ENCODE measurements at places on chromosomes 3 and 15.

GRCh38 chr3:145623349-145623748 lies 537.6 kb downstream of the PLOD2 start:
- DNase-seq, result no peak

- no peak for DNase-seq
Observed at GRCh38 chr3:21409401-21409800, 341.6 kb downstream of the ZNF385D start.

- DNase-seq, result no peak
Observed at GRCh38 chr3:76954412-76954811, 85.5 kb upstream of the ROBO2 start.

- no peak for DNase-seq
Observed at GRCh38 chr3:105653868-105654267, 214.9 kb downstream of the CBLB start.

- peak; percentile 43 for DNase-seq
Observed at GRCh38 chr3:179321668-179322285, 1.1 kb upstream of the ZNF639 start.

DNA sequence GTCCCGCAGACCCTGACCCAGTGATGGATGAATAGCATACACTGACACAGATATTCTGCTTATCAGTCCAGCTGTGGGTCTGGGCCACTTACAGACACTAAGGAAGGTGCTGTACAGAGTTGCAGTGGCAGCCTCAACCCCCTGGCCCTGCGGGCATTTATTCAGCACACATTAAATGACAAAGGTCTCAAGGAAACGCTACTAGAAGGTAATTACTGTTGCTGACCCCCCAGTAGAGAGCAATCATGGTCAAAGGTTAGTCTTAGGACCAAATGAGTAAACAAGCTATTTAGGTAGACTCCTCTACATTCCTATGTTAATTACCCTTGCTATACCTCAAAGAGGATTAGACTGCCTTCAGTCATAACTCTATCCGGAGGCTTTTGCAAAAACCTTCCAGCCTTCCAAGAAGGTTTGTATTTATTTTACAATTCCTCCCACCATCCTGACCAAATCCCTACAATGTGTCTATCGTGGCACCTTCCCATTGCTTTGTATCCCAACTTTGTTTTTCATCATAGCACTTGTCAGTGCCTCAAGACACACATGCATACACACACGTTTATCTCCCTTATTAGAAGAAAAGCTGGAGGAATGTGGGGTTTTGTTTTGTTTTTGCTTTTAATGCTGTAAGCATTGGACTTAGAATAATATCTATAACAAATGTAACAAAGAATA lies 227.9 kb downstream of the PYDC2 start:
- no peak for DNase-seq

GRCh38 chr3:53821631-53822121 lies 24.5 kb downstream of the CHDH start:
- DNase-seq, result no peak

GRCh38 chr3:167780214-167780883 lies 44.8 kb downstream of the SERPINI1 start:
- DNase-seq, result no peak

DNA sequence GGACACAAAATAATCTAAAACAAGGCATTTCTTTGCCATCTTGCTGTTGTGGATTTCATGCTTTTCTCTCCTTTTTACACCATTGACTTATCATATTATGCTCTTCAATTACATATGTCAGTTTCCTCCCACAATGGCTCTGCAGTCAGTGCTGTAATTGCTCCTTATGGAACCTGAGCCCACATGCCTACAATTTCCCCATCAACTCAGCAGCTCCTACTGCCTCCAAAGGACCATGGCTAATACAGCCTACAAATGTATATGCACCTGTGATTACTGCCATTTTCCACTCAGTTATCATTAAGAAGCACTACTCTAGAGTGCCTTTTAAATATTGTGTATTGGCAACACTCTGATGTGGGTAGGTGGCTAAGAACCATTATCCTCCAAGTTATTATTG lies 30.8 kb downstream of the RTP4 start:
- DNase-seq, result no peak

GRCh38 chr15:57751177-57751800 lies 44.8 kb downstream of the POLR2M start:
- DNase-seq, result no peak

DNA sequence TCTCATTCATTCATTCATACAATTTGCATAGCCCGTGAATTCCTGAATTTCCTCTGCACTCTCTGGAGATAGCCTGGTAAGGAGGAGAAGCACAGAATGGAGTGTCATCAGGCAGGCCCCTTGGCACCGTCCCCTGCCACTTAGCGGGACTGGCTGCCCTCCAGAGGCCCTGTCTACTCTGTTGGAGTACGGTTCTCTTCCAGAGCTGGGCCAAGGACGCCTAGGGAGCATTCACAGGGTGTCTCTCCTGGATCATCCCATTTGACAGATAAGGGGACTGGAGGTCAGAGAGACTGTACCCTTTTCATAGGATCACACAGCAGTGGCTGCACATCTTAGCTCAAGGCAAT lies 48.0 kb downstream of the PTH1R start:
- DNase-seq, result no peak

DNA sequence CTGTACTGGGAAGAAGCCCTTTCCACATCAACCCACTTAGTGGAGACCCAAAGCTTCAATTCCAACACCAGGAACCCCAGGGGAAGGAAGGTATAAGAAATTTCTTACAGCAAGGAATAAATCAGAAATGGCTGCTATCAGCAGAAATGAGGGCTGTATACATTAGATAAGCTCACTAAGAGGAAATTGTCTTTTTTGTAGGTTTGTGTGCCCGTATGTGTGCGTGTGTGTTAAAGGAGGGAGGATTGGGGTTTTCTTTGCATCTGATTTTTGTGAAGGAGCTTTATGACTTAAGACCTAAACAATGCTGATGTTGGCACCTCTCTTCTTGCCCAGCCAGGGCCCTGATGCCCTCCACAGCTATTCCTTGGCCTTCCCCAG lies 18.6 kb downstream of the ARRDC4 start:
- no peak for DNase-seq

- no peak for DNase-seq
Observed at GRCh38 chr3:188760408-188760807, 411.4 kb upstream of the TPRG1 start.

DNA sequence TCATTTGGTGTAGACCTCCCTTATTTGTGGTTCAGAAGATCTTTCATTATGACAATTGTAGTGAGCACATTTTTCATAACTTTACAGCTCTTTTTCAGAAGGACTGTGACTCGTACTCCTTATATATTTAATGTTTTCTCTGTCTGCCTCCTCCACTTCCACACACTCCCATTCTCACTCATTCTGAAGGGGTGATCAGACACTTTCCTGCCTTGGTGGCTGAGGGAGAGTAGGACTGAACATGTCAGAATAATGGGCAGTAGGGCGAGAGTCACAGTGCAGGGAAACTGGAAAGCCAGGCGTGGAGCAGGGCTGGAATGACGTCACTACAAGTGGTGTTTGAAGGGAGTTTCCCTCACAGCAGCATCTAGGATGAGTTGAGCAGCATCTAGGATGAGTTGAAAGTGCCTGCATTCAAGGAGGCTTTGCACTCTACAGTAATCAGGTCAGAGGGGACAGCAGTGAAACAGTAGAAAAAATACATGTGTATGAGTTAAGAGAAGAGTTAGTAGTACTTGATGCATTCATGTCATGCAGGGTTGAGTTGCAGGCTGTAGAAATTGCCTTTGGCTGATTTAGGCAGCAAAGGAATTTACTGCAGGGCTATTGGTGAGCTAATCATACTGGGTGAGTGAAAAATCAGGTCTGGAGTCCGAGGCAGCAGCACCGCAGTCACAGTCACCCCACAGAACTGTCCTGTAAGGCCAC lies 36.3 kb upstream of the FBXL22 start:
- DNase-seq, result no peak

Data from smooth muscle cell of the brain vasculature (primary cell).